ENCODE measurements at places on chromosomes 13 and 19.
A peak's percentile ranks its signal among the peaks of the same experiment; 100 is the strongest.

DNA sequence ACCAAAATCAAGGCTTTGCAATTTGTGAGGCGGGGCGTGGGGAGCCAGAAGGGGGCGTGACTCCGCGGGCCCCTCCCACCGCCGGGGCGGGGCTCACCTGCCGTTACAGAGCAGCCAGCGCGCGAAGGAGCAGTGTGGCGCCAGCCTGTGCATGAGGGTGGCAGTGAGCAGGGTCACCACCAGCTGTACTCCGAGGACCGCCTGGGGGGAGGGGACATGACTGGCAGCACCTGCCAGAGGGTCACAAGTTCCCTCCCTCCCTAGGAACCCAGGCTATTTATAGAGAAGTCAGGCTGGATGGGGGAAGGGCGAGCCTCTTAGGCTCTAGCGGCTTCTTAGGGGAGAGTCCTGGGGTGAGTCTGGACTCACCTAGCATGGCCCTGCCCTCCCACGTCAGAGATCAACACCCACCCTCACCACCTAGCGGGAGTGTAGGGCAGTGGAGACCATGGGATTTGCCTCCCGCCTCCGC, 3.6 kb downstream of the TMEM161A start:
- no peak for DNase-seq

- no peak for DNase-seq
Observed at GRCh38 chr13:25733001-25733491, 318.8 kb downstream of the SHISA2 start.

- DNase-seq, result no peak
Observed at GRCh38 chr19:29289020-29289419, 76.1 kb upstream of the UQCRFS1 start.

DNA sequence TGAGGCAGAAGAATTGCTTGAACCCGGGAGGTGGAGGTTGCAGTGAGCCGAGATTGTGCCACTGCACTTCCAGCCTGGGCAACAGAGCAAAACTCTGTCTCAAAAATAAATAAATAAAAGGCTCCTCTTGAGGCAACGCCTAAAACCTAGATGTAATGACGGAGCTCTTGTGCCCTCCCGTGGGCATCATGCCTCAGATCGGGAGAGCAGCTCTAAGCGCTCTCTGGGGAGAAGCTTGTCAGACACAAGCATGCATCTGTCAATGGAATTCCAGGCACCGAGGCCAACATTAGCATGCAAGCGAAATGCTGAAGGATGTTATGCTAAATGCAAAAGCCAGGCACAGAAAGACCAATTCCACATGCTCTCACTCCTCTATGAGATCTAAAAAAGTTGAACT, 45.6 kb upstream of the MRI1 start:
- DNase-seq, result no peak

DNA sequence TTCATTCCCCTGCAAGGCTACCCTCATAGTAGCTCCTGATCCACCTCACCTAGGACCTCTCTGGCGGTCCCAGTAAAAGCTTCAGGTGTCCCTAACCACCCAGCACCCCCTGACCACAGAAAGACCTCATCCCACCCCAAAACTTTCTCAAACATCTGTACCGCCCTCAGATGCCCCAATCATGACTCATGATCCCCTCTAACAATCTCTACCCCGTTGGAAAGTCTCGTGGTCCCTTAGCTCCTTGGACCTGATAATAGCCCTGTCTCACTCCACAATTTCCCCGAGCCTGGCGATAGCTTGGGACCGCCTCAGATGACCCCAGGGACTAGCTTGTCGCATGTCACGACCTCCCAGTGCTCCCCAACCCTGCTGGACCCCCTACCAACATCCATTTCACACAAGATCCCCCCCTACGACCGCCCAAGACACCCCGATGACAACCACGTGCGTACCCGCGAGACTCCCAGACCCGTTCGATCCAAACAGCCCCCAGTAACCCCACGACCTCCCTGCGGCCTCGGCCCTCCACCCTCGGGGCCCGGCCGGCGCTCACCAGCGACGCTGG, 450 bp downstream of the NDUFA11 start:
- DNase-seq, result no peak

DNA sequence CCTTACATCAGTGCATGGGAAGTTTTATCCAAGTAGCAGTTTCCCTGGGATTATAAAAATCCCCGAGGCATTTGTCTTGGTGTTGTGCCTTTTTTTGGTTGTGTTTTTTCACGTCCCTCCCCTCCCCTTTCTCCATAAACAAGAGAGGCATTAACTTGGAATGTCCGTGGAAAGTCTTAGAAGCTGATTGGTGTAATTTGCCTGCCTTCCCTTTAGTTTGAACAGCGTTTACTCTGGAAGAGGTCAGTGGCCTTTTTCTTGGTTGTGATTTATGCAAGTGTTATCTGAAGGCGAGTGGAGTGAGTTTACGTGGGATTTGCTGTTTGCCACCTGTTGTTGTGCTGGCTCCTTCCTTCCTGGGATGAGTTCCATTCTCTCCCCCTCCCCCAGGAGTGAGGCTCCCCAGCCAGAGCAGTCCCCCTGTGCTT, 7.2 kb downstream of the ACTN4 start:
- DNase-seq, result no peak

DNA sequence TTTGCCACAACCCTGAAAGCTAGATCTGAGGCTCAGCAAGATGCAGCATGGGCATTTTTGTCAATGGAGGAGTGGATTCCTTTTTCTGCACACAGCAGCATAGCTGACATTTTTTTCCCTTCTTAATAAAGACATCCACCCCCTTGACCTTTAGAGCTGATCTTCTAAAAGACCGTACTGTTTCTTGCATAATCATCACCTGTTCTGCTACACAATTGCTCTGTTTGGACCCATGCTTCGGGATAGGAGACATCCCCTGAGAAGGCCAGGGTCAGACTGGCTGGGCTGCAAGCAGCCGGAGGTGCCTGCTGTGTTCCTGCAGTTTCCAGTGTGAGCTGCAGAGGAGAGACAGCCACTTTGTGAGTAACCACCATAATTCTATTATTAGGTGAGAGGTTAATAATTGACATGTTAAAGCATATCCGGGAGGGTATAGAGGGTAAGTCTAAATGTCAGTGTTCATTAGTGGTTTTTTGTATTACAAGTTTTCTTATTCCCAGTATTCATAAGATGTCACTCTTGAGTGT, 108.5 kb upstream of the C1QTNF9B start:
- no peak for DNase-seq

- no peak for DNase-seq
Observed at GRCh38 chr19:18304208-18304457, 18.7 kb downstream of the LSM4 start.

DNA sequence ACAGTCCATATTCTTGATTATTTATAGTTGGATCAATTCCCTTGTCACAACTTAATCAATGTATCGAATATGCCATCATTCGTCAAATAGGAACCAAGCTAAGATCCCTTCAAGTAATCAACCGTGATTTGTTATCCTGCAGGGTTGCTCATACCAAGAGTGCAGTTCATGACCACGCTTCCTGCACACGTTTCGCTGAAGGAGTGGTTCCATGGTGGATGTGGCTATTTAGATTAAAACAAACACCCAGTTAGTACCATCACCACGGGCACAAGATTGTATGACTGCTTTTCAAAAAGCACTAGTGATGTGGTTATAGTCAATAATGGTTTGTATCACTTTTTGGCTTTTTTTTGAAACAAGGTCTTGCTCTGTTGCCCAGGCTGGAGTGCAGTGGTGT, 41.1 kb upstream of the CCNE1 start:
- DNase-seq, result no peak

- DNase-seq, result no peak
Observed at GRCh38 chr13:81610644-81611043, 1269.7 kb upstream of the SPRY2 start.

- DNase-seq, result no peak
Observed at GRCh38 chr13:113903912-113904311, 40.0 kb upstream of the GAS6 start.

GRCh38 chr13:43339805-43340550, 316.6 kb downstream of the DNAJC15 start:
- DNase-seq, result no peak

- DNase-seq, result no peak
Observed at GRCh38 chr13:99431927-99432608, 69.2 kb upstream of the TM9SF2 start.

DNA sequence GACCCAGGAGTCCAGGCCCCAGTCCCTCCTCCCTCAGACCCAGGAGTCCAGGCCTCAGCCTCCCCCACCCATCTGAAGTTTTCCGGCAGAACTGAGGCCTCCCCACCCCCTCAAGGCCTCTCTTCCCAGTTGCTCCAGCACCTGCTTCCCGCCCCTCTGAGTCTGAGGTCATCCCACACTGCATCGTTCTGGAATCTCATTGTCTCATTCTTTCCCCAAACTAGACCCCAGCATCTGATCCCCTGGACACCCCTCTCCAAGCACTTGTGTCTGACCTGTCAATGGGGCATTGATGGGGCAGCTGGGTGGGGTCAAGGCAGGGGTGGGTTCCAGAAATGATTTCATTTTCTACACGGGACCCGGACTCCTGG, 793 bp upstream of the SBK2 start:
- DNase-seq, result no peak

- DNase-seq, result no peak
Observed at GRCh38 chr19:36121486-36122124, 6.3 kb downstream of the TBCB start.

GRCh38 chr19:45299719-45300118, 23.0 kb downstream of the CKM start:
- no peak for DNase-seq

DNA sequence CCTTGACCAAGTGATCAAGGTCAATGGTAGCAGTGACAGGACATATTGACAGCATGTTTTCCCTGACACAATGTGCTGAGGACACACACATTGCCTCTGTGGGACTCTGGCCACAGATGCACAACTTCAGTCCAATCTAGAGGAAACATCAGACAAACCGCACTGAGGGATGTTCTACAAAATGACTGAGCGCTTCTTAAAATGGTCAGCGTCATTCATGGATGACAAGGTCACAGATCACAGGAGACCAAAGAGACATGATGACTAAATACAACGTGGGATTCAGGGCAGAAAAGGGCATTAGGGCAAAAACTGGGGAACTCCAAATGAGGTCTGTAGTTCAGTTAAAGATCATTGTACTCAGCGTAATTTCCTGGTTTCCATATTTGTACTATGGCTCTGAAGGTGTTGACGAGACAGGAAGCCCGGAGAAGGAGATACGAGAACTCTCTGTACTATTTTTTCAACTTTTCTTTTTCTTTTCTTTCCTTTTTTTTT, 20.6 kb downstream of the PBX4 start:
- no peak for DNase-seq

DNA sequence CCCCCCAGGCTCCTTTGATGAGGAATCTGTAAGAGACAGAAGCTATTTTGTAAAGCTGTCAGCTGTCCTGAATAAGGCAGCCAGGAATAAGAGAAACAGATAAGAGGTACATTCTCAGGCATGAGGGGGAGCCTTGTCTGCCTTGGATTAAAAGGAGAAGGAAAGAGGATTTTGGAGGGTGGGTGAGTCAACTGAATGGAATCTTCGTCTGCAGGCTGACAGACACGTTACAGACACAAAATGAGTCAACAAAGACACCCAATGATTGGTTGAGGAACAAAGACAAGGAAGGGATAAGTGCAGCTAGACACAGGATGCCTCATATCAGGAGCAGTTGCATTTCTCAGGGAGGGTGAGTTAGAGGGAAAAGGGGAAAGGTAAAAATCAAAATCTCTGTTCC, 162.5 kb downstream of the OLFM4 start:
- DNase-seq, result no peak

DNA sequence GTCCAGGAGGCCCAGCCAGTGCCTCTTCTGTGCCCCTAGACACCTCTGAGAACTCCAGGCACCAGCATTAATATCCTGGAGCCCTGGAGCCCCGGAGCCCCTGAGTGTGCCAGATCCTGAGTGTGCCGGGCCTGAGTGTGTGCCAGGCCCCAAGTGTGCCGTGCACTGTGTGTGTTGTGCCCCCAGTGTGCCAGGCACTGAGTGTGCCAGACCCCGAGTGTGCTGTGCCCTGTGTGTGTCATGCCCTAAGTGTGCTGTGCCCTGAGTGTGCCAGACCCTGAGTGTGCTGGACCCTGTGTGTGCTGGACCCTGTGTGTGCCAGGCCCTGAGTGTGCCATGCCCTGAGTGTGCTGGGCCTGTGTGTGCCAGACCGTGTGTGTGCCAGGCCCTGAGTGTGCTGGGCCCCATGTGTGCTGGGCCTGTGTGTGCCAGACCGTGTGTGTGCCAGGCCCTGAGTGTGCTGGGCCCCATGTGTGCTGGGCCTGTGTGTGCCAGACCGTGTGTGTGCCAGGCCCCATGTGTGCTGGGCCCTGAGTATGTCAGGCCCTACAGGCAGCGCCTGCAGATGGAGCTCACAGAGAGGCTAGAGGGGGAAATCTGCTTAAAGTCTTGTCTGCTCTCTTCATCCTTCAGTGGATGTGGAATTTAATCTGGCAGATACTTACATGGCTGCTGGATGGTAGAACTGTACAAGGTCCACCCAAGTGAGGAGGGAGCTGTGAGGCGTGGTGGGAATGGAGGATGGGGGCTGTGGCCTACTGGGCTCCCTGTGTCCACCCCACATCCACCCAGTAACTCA, 53.9 kb downstream of the C13orf46 start:
- no peak for DNase-seq

- DNase-seq, result no peak
Observed at GRCh38 chr19:18176367-18177310, 3.0 kb downstream of the IFI30 start.

- no peak for DNase-seq
Observed at GRCh38 chr19:9171393-9171991, 7.3 kb upstream of the OR7D2 start.

GRCh38 chr19:33722456-33723239, 74.0 kb upstream of the KCTD15 start:
- DNase-seq, result no peak

DNA sequence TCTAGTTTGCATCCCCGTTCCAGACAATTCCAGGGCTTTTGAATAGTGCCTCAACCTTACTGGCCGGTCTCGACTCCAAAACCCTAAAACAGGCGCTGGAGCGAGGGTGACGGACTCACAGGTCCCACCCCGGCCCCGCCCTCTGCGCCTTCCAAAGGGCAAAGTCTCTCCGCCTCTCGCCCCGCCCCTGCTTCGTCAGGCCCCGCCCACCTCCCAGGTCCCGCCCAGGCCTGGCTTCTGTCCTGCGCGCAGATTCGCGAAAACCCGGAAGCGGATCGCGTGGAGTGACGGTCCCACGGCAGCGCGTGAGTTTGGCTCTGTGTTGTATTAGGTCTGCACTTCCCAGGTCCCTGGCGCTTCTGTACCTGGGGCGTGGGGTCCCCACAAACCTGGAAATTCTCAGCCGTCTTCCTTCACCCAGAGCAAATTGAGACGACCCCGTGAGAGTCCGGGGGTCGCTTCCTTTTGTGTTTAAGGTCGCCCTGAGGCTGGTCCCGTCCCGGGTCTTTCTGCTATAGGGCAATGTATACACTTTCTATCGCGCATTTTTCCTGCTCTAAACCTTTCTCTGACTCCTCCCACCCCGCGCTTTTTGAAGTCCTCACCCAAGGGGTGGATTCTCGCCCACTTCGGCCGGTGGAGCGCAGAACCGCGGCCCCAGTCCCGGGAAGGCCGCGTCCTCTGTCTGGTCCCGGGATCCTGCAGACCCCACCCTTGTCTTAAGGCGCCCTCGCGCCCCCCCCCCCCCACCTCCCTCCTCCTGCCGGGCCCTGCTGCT, at the start of gene ZNF813:
Gene ZNF813 (plus strand): TSS at position 249 of the 778 bp plus-strand sequence. CDS start 16,090 bp downstream, outside the sequence.
- DNase-seq, result peak; percentile 91

Data from activated CD4-positive, CD25-positive, alpha-beta regulatory T cell (primary cell).